Midbrain (tissue), 1 donor: ENCODE measurements at places on chromosomes 5 and 9.

- no peak for DNase-seq
Measured at GRCh38 chr5:137231540-137231939, 267.6 kb downstream of the SPOCK1 start.

GRCh38 chr9:70218767-70219166, 40.0 kb upstream of the SMC5 start:
- no peak for DNase-seq

DNA sequence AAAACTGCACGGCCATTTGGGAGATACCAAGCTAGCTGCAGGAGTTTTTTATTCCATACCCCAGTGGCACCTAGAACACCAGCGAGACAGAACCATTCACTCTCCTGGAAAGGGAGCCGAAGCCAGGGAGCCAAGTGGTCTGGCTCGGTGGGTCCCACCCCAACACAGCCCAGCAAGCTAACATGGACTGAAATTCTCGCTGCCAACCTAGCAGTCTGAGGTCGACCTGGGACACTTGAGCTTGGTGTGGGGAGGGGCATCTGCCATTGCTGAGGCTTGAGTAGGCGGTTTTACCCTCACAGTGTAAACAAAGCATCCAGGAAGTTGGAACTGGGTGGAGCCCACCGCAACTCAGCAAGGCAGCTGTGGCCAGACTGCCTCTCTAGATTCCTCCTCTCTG, 108.9 kb upstream of the CHD1 start:
- DNase-seq, result no peak

- DNase-seq, result no peak
Measured at GRCh38 chr9:18824095-18824666, 208.8 kb downstream of the SAXO1 start.

GRCh38 chr5:100974082-100974481, 71.0 kb upstream of the ST8SIA4 start:
- DNase-seq, result no peak

- DNase-seq, result no peak
Measured at GRCh38 chr9:84953252-84953773, 283.8 kb downstream of the NTRK2 start.

- no peak for DNase-seq
Measured at GRCh38 chr9:37617832-37618231, 25.4 kb upstream of the TOMM5 start.

DNA sequence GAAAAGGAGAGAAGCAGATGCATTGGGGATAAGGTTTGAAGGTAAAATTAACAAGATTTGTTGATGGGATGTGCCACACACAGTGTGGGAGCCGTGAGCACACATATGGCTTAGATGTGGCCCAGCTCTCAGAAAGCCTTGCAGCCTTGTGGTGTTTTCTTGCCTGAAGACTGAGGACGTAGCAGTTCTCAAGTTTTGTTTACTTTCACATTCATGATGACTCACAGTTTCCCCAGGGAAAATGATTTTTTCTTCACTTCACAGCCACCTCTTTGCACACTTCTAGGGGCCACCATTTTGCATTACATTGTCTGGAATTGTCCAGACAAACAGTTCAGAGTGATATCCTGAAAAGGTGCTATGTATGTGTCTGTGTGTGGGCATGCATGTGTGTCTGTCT, 126.2 kb downstream of the BASP1 start:
- DNase-seq, result no peak

GRCh38 chr5:41519801-41520200, 9.4 kb upstream of the PLCXD3 start:
- DNase-seq, result no peak

DNA sequence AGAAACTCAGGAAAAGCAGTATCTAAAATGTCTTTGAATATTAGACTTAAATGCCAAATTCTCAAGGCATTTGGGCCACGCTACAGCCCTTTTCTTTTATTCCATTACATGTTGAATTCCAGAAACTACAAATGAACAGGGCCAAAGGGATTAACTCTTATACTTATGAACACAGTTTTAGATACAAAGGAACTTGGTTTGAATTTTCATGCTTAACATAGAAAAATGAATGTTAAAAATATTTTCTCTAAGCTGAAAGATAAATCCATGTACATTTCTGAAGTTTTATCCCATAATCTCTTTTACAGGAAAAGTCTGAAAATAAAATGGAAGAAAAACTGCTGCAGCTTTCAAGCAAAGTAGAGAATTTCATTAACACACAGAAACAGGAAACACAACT, 56.8 kb downstream of the FAM81B start:
- DNase-seq, result no peak

GRCh38 chr9:97660847-97661246, 27.2 kb downstream of the NCBP1 start:
- no peak for DNase-seq

- no peak for DNase-seq
Measured at GRCh38 chr9:126470241-126470993, 143.3 kb upstream of the LMX1B start.

GRCh38 chr5:9533562-9534364, 12.1 kb downstream of the SEMA5A start:
- no peak for DNase-seq

GRCh38 chr5:81165493-81166119, 67.5 kb upstream of the CKMT2 start:
- peak; percentile 50 for DNase-seq

DNA sequence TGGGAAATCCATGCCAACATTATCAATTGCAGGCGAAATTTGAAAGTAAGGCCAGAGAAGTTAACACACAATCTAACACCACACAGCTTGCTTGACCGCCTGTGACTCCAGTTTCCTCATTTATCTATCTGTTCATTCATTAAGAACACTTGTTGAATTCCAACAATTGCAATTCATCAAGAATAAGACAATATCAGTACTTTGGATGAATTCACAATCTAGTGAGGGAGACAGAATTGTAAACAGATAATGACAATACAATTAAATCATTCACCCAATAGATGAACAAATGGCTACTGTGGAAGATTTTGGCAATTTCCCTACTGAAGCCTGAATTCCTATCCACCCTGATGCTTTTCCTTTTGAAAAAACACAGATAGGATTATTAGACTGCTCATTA, 181.6 kb downstream of the TRIM36 start:
- peak; percentile 38 for DNase-seq

GRCh38 chr9:9341203-9341602, 1271.6 kb downstream of the PTPRD start:
- peak; percentile 31 for DNase-seq

DNA sequence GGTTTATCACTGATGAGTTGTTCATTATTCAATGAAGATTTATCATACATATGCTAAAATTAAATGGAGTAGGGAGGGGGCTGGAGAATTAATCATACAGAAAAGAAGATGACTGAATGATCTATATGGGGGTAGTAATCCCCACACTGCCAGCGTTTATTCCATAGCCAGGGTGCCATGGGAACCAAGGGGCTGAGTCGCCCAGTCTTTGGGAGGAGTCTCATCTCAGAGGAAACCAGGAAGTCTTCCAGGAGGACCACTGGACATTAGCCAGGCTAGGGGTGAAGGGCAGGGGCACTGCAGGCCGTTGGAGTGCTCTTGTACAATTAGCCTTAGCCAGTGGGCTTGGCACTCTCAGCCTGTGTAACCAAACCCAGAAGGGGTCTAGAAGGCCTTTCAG, 226.5 kb downstream of the ARL15 start:
- DNase-seq, result no peak

- no peak for DNase-seq
Measured at GRCh38 chr5:13658761-13659160, 285.7 kb downstream of the DNAH5 start.

- DNase-seq, result no peak
Measured at GRCh38 chr5:81788329-81788728, 37.4 kb upstream of the SSBP2 start.

GRCh38 chr5:164649266-164649665, 1143.8 kb downstream of the MAT2B start:
- no peak for DNase-seq

- DNase-seq, result no peak
Measured at GRCh38 chr5:91938441-91938840, 555.3 kb upstream of the ARRDC3 start.

DNA sequence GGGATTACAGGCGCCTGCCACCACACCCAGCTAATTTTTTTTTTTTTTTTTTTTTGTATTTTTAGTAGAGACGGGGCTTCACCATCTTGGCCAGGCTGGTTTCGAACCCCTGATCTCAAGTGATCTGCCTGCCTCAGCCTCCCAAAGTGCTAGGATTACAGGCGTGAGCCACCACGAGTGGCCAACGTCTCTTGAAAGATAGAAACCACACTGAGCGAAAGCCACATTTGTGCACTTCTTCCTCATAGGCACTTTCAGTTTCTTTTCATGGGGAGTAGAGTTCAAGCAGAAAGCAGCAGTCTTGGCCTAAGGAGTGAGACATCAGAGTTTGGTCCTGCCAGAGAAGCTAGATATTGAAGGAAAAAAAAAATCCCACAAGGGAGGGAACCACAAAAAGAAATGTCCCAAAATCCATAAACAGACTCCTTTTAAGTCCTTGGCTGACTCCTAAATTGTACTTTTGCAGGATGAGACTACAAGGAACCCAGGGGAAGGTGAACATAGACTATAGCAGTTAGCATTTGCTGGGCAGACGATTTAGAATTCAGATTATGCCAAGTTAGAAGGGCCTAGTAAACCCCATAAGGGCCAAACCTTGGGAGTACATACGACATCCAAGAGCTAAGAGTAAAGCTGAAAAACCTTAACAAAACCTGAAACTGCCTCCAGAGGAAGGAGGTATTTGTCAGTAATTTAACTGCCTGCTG, 43.9 kb upstream of the GLIPR2 start:
- DNase-seq, result no peak

- no peak for DNase-seq
Measured at GRCh38 chr9:110502842-110503241, 76.7 kb downstream of the SVEP1 start.

DNA sequence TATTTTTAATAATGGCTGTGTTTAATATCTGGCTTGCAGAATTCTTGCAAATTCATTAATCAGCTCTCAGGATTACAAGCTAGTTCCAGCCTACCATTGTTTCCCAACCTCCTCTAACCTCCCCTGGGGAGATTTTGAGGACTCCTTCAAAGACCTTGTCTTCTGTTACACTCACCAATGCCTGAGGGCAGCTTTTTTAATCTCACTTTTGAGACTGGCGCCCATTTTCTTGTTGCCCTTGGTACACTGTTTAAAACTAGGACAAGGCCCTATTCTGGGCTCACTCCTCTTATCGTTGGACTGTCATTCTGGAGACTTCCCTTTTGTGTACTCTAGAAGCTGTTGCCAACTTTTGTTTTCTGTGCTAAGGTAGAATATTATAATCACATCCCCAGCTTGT, 13.6 kb upstream of the EQTN start:
- no peak for DNase-seq

DNA sequence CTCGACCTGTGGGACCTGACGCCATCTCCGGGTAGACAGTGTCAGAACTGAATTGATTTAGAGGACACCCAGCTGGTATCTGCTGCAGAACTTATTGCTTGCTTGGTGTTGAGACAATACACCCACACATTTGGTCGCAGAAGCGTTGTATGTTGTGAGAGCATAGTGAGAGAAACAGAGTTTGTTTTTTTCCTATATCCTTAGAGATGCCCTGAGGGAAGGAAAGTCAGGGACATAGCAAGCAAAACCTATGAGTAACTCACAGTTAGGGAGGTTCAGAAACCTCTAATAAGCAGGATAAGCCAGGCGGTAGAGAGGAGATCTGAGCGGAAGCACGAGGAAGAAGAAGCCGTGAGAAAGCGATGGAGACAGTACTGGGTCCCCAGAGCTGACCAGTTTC, 59.8 kb downstream of the PTCD2 start:
- DNase-seq, result no peak

DNA sequence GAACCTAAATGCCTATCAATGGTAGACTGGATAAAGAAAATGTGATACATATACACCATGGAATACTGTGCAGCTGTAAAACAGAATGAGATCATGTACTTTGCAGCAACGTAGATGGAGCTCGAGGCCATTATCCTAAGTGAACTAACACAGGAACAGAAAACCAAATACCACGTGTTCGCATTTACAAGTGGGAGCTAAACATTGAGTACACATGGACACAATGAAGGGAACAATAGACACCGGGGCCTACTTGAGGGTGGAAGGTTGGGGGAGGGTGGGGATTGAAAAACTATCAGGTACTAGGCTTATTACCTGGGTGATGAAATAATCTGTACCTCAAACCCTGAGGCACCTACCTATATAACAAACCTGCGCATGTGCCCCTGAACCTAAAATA, 22.4 kb upstream of the DEPDC1B start:
- no peak for DNase-seq

GRCh38 chr5:54440456-54440893, 15.0 kb upstream of the HSPB3 start:
- peak; percentile 19 for DNase-seq

GRCh38 chr9:93669116-93669957, 93.0 kb downstream of the PHF2 start:
- no peak for DNase-seq

DNA sequence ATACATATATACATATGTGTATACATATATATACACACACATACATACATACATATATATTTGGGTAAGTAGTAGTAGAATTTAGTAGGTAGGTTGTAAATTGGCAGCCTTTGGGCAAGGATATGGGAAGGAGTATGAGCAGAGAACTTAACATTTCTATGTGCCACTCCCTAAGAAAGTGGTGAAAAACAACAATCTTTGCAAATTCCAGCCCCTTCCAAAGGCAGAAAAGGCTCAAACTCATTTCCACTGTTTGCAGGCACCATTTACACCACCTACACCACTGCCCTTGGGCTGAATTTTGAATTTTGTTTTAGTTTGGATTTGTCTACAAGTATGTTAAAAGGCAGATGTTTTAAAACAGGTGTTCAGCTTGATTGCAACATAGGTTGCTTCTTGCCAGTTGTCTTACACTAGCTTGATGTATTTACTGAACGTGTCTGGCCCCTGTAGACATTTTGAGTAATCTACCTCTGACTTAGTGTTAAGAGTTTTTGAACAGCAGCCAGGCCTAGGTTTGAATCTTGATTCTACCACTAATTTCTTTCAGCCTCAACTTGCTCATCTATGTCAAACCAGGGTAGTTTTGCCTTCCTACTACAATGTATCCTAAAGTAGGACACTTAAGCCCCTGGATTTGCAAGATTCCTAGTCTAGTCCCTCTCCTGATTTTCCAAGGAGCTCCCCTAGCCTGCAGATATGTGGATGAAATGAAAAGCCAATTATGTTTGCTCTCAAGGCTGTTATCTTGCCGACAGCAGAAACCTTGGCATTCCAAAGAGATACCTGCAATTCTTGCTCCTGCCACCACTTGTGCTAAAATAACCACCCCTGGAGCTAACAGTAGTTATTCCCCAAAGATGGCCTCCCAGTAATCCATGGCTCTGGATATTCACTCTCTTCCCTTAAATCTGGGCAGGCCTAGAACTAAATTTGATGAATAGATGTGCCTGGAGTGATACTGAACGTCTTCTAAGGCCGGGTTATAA, 156.2 kb upstream of the SLC44A1 start:
- no peak for DNase-seq

DNA sequence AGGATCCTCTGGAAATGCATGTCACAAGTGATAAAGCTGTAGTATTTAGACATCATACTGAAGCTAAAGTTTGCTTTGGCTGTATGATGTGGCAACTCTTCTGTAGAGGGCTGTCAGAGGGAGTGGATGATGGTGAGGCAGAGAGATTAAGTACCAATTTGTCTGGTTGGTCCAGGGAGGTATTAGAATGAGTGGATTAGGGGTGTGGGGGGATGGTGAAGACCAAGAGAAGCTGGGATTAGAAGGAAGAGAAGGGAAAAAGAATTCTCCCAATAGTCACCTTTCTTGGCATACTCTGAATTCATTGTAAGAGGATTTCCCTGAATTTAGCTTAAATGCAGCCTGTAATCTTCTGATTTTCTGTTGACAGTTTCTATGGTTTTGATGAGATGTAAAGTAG, 3.6 kb downstream of the PCDHAC2 start:
- no peak for DNase-seq

GRCh38 chr5:178363501-178364325, 131.1 kb upstream of the PHYKPL start:
- no peak for DNase-seq
